ENCODE measurements at places on chromosomes 11 and 22.
A peak's percentile ranks its signal among the peaks of the same experiment; 100 is the strongest.

DNA sequence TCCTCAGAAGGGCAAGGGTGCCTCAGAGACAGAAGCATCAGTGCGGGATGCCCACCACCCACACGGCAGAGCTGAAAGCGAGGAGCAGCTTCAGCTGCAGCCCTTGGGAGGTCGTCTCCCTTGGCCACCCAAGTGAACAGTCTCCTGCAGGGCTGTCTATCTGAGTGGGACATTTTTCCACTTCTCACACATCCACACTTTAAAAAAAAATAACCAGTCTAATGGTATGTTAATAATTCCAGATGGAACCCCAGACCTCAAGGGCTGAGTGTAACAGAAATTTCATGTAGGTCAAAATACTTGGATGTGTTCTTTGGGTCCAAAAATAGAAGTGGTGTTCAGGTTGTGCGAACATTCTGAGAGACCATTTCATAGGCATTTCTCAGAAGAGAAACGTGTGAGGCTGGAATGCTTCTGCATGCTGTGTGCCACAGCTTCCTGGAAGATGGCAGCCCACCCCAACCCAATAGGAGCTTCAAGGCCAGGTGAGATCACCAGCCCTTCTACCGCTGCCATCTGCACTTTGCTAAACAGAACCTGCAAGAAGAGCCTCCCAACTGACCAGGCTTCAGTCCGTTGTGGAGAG is 623.2 kb downstream of the OPCML start:
- H3K27ac ChIP-seq: no peak overlapping the region
- H3K4me3 ChIP-seq: no peak overlapping the region
- H3K27me3 ChIP-seq: no peaks in the 10 kb centered on the region
- H3K4me1 ChIP-seq: no peaks in the 10 kb centered on the region
- H3K36me3 ChIP-seq: no peaks in the 10 kb centered on the region
- no peak for DNase-seq

DNA sequence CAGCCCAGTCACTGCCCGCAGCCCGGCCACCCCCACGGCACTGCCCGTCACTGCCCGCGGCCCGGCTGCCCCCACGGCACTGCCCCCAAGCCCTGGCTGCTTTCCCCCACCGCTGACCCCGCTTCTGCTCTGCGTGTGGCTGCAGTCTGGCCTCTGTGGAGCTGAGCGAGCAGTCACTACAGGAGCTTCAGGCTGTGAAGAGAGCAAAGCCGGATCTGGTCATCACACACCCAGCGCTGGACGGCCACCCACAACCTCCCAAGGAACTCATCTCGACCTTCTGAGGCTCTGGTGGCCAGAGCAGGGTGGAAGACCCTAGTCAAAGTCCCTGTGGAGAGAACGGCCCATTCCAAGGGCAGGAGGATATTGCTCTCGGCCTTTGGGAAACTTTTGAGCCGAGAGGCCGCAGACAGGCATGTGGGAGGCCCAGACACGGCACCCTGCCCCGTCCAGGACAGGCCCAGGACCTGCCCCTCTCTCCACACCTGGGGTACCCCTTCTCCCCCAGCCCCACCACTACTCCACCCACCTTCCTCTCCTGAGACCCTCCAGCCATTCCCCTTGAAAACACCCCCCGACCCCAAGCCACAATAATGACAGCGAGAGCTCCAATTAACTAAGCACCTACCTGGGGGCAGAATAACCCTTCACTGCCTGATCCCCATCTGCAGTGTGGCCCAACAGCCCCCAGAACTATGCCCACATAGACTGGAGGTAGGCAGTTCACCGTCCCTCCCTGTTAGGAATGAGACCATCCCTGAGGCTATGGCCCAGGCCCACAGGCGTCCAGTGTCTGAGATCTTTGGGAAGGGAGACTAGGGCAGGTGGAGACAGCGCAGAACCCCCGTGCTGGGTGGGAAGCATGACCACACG is 3.7 kb upstream of the PGGHG start:
- H3K4me1 ChIP-seq: no peaks in the 10 kb centered on the region
- H3K27ac ChIP-seq: no peak overlapping the region
- H3K36me3 ChIP-seq: no peaks in the 10 kb centered on the region
- no peak overlapping the region for H3K4me3 ChIP-seq

DNA sequence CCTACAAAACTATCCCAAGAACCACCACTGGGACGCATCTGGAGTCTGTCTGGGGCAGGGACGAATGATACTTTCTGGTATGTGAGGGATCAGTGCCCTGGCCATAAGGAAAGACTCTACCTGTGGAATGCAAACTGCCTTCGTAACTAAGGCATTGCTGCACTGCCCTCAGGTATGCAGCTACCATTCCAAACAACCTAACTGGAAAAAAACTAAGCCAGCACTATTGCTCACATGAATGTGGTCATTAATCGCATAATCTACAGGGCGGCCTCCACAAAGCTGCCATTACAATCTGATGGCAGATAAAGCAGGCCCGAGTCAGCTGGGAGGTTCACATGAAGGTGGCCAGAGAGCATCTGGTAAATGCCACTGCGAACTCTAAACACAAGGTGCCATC is 3.9 kb downstream of the PACSIN2 start:
- H3K27me3 ChIP-seq: no peaks in the 10 kb centered on the region
- H3K36me3 ChIP-seq: no peaks in the 10 kb centered on the region
- DNase-seq: no peak
- H3K4me3 ChIP-seq: no peak overlapping the region
- peaks cover 70% of the 10 kb centered on the region for H3K4me1 ChIP-seq
- no peak overlapping the region for H3K27ac ChIP-seq

DNA sequence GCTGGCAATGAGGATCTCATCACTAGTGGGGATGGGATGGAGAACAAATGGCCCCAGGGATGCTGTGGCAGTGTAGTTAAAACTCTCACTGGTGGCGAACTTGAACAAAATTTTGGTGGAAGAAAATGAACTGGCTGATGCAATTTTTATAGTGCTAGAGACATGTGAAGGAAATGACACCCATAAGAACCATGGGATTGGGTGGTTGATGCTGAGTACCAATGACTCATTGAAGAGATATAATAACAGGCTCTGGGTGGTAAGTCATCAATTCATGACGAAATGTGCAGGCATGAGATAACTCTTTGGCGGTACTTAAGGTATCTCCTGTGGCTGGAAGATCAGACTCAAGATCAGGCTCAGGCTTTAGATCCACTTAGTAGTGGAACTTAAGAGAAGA is 172.9 kb upstream of the DDI1 start:
- H3K36me3 ChIP-seq: no peaks in the 10 kb centered on the region
- no peak for DNase-seq
- no peak overlapping the region for H3K27ac ChIP-seq
- H3K4me3 ChIP-seq: no peak overlapping the region

- H3K27me3 ChIP-seq: no peaks in the 10 kb centered on the region
- no peaks in the 10 kb centered on the region for H3K36me3 ChIP-seq
- no peak for DNase-seq
- peaks cover 11% of the 10 kb centered on the region for H3K4me1 ChIP-seq
- no peak overlapping the region for H3K27ac ChIP-seq
These were observed 33.4 kb upstream of the NRIP3 start for GRCh38 chr11:9037046-9037780.

- H3K4me1 ChIP-seq: peaks cover 9% of the 10 kb centered on the region
- no peak overlapping the region for H3K4me3 ChIP-seq
- no peak overlapping the region for H3K27ac ChIP-seq
- H3K27me3 ChIP-seq: no peaks in the 10 kb centered on the region
These were observed 13.5 kb downstream of the MYEOV start for GRCh38 chr11:69307421-69307820.

GRCh38 chr11:112185883-112186282 is 10.6 kb downstream of the BCO2 start:
- H3K36me3 ChIP-seq: no peaks in the 10 kb centered on the region
- H3K27me3 ChIP-seq: no peaks in the 10 kb centered on the region
- H3K4me3 ChIP-seq: no peak overlapping the region
- no peak for DNase-seq
- no peak overlapping the region for H3K27ac ChIP-seq
- peaks cover 4% of the 10 kb centered on the region for H3K4me1 ChIP-seq

DNA sequence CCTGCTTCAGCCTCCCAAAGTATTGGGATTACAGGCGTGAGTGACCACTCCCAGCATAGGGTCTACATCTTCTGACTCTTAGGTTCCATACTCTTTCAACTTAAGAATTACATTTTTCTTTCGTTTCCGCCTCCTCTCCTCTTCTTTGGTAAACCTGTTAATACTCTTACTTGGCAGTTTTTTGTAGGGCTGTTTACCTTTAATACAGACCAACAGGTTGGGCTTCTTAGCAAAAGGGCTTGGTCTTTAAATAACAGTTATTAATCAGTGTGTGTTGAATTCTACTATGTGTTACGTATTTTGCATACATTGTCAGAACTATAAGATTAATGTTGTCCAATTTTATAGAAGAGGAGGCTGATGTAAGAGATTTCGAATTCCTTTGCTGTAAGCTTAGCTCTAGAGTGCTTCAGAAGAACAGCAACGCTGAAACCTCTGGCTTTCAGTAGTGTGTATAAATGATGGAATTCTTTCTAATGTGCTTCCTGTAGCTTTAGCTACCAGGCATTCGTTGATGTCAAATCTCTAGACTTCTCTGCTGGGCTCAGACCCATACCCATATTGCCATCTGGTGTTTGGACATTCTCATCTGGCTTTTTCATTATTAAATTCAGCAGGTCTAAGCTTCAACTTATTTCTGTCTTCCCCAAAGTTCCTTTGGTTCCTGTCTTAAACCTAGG is 3.1 kb downstream of the FDX1 start:
- no peaks in the 10 kb centered on the region for H3K27me3 ChIP-seq
- peak overlapping the region; percentile 96 for H3K27ac ChIP-seq
- peaks cover 13% of the 10 kb centered on the region for H3K36me3 ChIP-seq
- peaks cover 42% of the 10 kb centered on the region for H3K4me1 ChIP-seq
- H3K4me3 ChIP-seq: peak overlapping the region; percentile 47
